Activated naive CD4-positive, alpha-beta T cell treated with Interleukin-2 at 50 U/mL for 16 hours (primary cell): ENCODE measurements at places on chromosomes 3 and 15.
A peak's percentile ranks its signal among the peaks of the same experiment; 100 is the strongest.

GRCh38 chr3:155991847-155992246 lies 121.4 kb downstream of the GMPS start:
- DNase-seq = no peak

GRCh38 chr15:88031461-88031860 lies 225.1 kb downstream of the NTRK3 start:
- DNase-seq = no peak

DNA sequence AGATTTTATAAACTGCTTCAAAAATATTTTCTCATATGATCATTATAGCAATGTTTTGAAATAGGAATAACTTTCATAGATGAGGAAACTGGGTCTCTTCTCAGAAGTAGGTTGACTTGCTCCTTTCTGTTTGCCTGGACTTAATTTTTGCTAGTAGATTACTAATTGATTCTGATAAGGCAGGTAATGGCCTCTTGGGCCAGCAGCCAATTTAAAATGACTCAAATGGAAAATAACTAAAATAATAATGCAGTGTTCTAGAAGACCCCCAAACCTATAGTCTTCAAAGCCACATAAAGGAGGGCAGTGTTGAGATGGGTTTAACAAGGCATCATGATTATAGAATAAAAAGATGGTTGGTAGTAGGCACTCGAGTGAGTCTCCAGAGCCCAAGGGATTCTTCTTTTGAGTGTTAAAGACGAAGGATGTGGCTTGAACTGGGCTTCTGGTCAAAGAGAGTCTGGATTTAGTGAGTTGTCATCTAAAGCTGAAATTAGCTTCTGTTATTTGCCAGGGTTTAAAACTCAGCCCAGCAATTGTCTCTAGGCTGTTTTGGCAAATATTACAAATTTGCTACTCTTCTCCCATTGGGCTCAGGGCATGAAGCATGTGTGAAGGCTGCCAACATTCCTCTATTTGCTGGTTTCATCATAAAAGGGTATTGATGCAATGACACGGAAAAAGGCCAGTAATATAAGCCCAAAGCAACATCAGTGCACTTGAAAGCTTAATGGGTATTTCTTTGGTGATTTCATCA lies 297.1 kb upstream of the MEIS2 start:
- DNase-seq = no peak

GRCh38 chr3:186640473-186640818 lies 247 bp downstream of the FETUB start:
- no peak for DNase-seq

- no peak for DNase-seq
These were observed 11.3 kb downstream of the NBEAL2 start for GRCh38 chr3:46990573-46991374.

DNA sequence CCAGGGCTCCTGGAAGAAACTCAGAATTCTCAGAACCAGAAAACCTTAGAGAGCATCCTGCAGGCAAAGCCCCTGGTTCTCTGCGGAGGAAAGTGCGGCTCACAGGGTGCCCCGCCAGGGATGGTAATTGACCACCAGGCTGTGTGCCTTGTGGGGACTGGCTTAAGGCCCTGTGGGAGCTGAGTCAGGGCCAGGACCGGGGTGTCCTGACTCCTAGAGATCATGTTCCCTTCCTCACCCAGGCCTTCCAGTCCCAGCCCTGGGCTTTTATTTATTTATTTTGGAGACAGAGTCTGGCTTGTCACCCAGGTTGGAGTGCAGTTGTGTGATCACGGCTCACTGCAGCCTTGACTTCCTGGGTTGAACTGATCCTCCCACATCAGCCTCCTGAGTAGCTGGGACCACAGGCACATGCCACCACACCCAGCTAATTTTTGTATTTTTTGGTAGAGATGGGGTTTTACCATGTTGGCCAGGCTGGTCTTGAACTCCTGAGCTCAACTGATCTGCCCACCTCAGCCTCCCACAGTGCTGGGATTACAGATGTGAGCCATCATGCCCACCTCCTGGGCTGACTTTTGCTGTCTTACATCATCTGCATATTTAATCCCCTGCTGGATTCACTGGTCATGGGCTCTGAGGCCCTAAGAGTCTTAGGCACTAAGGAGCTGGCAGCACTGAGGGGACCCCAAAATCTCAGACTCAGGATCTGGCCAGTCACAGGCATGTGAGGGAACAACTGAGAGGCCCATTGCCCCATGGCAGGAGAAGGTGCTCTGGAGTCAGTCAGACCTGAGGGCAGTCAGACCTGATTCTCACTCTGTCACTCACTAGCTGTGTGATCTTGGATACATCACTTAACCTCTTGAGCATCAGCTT lies 20.4 kb upstream of the LAMP3 start:
- DNase-seq = no peak

DNA sequence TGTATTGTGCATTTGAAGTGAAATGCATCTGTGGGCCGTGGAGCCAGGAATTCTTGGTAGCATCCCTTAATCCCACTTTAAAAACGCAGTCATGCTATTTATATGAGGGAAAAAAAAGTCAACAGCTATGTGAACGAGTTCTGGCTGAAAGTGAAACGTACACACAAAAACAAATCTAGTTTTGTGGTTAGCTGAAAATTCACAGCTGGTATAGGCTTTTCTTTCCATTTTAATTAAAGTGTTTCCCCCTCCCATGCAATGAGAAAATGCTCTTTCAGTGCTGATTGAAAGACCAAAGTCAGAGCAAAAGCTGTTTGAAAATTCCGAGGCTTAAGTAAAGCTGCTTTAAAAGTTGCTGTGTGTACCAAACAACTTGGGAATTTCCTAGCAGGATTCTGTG lies 297.4 kb downstream of the PLCL2 start:
- no peak for DNase-seq

DNA sequence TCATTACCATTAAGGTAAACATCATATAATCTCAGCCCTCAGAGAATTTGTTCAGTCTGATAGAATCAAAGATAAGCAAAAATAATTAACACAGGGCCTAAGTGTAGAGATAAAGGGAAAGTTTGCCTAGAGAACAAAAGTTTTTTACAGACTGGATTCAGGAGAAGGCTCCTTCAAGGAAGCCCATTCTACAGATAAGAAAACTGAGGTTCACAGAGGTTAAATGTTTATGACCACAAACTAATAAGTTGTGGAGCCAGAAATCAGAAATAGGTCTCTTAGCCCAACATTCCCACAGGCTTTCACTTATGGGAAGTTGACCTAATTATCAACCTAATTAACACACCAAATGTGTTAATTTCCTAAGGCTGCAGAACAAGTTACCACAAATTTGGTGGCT lies 110.7 kb downstream of the ZMAT3 start:
- no peak for DNase-seq

DNA sequence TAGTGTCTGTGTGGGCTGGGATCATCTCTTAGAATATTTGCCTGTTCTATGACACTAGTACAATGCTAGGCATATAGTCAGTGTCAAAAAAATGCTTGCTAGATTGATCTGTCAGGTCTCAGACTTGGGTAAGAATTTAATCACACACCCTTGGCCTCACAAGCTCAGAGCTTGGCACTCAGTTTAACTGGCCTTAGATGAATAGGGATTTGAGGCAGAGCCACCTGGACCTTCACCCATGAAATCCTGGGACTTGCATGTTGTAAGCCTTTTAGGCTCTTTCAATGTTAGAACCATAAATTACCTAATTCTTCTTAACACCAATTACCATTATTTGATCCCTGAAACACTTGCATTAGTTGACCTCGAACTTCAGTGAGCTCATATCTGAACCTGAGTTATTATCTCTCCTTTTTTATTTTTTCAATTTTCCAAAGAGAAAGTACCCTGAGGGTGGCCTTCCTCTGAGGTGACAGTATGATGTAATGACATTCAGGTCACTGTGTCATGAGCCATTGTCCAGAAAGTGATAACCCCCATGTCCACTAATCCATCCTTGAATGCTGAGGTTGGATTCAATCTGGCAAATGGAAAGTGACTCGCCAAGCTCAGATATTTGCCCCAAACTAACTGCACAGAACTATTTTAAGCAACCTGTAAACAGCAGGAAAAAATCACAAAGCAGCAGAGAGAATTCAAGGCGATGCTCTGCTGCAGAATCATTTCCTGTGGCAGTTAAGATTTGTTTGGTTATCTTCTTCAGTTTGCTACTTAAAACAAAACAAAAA lies 615.2 kb upstream of the NR2F2 start:
- no peak for DNase-seq

DNA sequence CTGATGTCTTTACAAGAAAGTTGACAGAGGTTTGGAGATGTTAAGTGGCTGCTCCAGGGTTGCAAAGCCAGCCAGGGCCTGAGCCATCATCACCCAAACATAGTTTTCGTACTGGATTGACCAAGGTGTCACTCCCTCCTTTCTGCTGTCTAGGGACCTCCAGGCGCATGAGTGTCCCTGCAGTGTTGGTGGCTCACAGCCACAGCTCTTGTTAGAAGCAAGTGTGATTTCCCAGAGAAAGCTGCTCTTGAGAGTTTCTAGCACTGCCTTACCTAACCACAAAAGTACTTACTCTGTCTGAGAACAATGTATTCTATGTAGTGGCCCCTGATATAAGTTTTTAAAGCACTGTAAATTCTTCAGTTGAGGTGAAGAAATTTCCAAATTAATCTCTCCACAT lies 144.1 kb downstream of the SOX2 start:
- DNase-seq = no peak

DNA sequence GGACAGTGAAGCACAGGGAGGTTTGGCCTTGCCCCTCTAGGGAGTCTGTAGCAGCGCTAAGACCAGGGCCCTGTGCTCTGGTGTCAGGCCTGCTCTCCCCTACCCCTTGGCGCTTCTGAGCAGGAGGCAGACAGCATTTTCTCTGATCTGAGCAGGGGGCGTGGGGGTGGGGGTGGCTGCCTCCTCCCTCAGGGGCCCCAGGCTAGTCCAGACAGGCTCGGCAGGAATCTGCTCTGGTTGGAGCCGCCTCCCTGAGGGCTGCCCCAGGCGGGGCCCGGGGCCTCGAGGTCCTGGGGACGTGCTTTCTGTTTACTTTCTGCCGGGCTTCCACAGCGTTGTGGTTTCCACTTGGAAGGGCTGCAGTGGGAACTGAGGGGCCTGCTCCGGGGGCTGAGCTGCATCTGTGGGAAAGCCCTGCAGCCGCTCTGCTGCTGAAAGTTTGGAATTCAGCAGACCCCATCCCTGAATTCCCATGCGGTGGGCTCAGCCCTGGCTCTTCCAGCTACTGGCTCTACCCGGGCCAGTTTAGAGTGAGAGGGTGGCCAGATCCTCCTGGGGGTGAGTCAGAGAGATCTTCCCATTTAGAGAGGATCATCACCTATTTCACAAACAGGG lies 105.4 kb downstream of the LINGO1 start:
- DNase-seq = no peak

GRCh38 chr3:41794748-41795589 lies 166.9 kb downstream of the ULK4 start:
- no peak for DNase-seq

- no peak for DNase-seq
These were observed 56.8 kb downstream of the PHLDB2 start for GRCh38 chr3:111915905-111916304.

GRCh38 chr3:188124184-188124583 lies 29.8 kb upstream of the LPP start:
- no peak for DNase-seq

- no peak for DNase-seq
These were observed 650.5 kb downstream of the ROBO2 start for GRCh38 chr3:77690284-77690845.

- no peak for DNase-seq
These were observed 94.3 kb downstream of the DGKG start for GRCh38 chr3:186267758-186268157.

GRCh38 chr3:139522421-139522820 lies 17.1 kb downstream of the RBP1 start:
- no peak for DNase-seq

GRCh38 chr3:67521053-67521646 lies 133.3 kb downstream of the SUCLG2 start:
- DNase-seq = no peak

- peak; percentile 14 for DNase-seq
These were observed 46.8 kb downstream of the CYP11A1 start for GRCh38 chr15:74320352-74321247.

GRCh38 chr3:63950698-63951097 lies 38.5 kb upstream of the SCAANT1 start:
- DNase-seq = no peak

DNA sequence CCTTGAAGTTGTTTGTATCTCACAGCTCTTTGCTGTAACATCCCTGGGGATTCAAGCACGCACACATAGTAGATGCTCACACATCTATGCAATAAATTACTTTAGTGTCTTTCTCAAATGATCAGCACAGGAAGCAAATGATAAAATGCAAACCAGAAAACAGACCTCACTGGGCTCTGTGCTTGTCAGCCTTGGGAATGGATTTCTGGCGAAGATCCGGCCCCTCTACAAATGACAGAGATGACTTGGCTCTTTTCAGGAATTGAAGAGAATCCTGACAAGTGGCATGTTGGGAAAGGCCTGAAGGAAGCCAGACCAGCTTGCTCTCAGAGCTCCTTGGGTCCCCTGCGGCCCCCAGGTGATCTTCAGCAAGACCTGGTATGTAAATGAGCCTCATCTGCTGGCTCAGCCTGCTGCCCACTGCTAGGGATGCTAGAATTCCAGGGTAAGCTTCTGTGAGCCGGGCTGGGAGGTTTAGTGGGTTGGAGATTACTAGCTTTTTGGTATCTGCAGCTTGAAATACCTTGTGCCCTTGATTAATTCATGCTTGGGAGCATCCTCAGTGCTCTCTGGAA lies 54.1 kb downstream of the LPP start:
- no peak for DNase-seq

GRCh38 chr3:12957339-12957738 lies 115.9 kb downstream of the IQSEC1 start:
- DNase-seq = no peak

DNA sequence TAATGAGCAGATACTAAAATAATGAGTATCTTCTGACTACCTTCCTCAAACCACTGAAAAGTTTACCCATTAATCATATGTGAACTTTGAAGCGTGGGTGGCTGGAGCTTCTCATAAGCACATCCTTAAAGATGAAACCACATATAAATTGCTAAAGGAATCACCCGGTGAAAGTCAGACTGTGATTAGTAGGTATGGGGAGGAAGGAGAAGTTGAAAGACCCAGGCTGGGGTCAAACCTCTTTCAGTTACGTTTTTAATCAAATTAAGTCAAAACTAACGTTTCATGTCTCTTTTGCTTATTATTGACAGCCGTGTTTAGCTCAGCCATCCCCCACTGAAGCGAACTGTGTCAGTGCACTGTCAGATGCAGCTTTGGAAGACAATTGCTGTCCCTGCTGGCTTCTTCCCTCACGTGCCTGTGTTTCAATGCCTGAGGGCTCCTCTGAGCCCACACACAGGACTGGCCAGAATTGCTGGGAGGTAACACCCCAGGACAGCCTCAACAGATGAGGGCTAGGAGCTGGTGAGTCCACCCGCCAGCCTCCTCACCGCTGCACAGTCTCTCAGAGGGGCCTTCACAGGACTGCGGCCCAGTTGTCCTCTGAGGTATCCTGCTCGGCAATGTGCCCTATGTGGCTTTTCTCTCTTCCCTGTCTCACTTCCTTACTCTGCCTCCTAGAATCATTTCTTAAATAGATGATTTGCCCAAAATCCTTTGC lies 29.3 kb upstream of the SH3BP5 start:
- DNase-seq = peak; percentile 72

DNA sequence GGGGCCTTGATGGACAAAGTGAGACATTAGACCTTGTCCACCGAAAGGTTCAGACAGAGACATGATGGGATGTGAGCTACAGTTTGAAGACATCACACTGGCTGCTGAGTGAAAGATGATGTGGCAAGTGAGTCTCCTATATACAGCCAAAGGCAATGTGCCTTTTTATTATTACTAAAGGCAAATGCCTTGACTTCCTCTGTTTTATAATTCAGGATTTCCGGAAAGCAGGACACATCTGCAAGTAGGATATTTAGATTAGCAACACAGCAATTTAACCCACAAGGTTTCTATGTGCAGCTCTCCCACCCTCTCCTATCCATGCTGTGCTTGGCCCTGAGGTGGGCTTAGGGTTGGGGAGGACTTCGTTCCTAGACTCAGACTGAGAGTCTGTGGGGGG lies 20.7 kb downstream of the SPATA12 start:
- DNase-seq = no peak
